Pulmonary artery endothelial cell (primary cell): ENCODE measurements at places on chromosomes 3 and 15. TPM values are rescaled to one million over a fixed set of nuclear protein-coding genes. Genes with fewer than 3 reads are reported as not detected.
A peak's percentile ranks its signal among the peaks of the same experiment; 100 is the strongest.

- no peak for DNase-seq
Measured at GRCh38 chr15:60512937-60513336, 34.0 kb upstream of the ICE2 start.

- DNase-seq, result peak; percentile 52
Measured at GRCh38 chr3:23712656-23713559, 92.8 kb upstream of the UBE2E1 start.

DNA sequence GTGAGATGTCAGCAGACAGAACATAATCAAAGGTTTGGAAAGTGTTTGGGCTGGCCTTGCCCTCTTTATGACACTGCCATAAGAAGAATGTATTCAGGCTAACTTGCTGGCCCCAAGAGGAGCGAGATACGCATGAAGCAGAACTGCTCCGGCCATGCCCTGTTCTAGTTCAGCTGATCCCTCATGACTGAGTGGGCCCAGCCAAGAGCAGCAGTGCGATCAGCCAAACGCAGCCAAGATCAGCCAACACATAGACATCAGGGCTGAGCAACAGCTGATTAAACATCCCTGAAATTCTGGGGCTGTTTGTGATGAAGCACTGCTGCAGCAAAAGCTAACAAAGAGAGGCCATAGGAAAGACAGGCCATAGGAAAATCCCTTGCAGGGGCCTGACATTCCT, 24.1 kb downstream of the POMGNT2 start:
- DNase-seq, result no peak

GRCh38 chr3:23404246-23404645, 201.1 kb downstream of the UBE2E2 start:
- DNase-seq, result peak; percentile 10

GRCh38 chr3:194070634-194071409, 65.1 kb upstream of the HES1 start:
- DNase-seq, result peak; percentile 90

DNA sequence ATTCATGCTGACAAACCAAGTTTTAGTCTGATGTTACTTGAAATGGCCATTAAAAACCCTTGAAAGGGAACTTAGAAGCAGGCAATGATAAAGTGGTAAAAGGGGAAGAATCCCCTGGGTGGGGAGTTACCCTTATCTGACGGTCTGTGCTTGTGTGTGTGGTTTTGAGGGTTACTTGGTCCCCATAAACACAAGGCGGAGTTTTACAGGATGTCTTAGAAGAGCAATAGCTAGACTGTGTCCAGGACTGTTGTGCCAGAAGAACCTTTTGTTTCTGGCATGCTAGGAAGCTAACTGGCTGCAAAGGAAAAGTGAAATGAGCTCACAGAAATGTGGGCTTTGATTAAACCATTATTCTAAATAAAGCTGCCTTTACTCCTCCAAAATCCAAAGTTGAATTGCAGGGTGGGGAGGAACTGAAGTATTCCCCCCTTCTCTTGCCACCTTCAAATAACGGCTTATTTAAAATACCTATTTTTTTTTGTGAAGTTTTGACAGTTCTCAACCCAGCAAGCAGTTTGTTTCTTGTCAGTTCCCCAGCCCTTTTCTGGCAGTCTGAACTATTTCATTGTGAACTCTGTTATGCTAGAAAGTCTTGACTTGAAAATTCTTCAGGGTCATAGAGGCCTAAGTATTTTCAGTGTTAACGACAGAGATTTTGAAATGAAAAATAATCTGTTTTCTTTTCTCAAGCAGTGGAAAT, 443.5 kb downstream of the OTOL1 start:
- DNase-seq, result no peak

GRCh38 chr3:109118584-109118983, 650 bp upstream of the MORC1 start:
- DNase-seq, result no peak

DNA sequence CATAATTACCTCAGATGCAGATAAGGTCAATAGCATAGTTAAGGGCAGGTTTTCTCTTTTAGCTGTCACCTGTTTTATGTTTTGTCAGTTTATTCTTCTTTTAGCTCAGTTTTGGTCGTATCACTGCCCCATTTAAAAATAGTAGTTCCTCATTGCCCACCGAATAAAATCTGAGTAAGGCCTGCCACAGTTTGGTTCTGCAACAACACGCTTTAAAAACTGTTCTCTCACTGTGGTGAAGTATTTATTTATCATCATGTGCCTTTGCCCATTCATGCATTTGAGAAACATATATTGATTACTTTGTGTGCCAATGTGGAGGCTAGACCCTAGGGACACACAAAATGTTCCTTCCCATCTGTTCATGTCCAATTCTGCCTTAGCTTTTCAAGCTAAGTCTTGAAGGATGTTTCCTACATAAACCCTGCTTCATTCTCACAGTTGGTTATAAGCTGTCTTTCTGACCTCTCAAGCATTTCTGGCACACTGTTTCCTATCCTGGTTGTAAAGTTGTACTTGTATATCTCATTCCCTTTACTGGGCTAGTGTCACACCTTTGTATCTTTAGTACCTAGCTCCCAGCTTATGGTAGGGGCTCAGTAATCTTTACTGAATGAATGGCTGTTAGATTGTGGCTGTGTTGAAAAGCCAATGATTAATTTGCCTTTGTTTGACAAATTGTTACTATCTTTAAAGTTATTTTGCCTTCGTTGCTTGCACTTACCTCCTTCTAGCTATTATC, 23.9 kb downstream of the AKAP13 start:
- no peak for DNase-seq

GRCh38 chr3:184126006-184126405, 9.2 kb upstream of the EIF2B5 start:
- no peak for DNase-seq

DNA sequence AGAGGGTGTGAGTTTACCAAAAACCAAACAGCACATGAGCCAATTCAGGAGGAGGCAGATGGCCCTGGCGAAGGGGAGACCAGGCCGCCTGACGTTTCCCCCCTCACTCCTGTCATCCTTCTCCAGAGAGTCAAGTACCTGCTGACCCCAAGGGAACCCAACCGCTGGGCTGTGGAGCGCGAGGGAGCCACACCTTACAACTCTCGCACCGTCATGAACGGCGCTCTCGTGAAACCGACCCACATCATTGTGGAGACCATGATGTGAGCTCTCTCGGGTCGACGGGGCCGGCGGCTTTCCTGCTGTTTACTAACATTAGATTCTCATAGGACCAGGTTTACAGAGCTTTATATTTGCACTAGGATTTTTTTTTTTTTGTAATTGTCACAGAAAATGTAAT, 55.4 kb downstream of the GRIP2 start:
- no peak for DNase-seq

GRCh38 chr3:133548090-133548489, 25.4 kb upstream of the CDV3 start:
- DNase-seq, result no peak

GRCh38 chr3:142976621-142977398, 13.3 kb upstream of the PAQR9 start:
- DNase-seq, result peak; percentile 84

DNA sequence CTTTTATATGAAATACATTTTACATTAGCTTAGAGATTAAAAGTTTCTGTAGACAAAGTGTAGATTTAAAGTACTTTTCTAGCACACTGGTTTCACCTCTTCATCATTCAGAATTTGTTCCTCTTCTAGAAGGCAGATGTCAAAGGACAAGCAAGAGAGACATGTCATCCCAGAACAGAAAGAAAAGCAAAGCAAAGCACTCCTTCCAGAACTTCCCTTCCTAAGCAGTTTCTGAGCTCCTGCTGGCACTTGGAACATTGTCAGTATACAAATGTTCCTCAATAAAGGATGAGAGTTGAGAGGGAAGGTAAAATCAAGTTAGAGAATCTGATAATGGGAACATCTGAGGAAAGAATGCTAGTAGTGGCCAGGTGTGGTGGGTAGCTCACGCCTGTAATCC, 26.2 kb downstream of the TMOD3 start:
- no peak for DNase-seq

DNA sequence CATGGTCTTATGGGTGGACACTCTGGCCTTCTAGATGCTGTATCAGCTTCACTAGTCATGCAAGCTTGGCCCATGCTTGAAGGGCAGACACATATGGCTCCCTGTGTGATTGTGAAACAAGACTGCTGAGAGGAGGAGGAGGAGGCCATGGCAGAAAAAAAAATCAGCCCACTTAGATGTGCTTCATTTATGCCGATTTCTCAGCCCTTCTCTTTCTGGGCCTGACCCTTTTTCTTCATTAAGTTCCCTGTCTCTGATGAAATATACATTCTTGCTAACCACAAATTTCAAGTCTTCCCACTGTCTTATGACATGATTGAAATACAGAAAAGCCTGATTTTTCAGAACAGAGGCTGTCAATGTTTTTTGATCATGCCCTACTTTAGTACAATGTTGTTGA, 213.0 kb upstream of the FEZF2 start:
- DNase-seq, result no peak

- no peak for DNase-seq
Measured at GRCh38 chr3:170044795-170045244, 7.0 kb downstream of the GPR160 start.

GRCh38 chr3:135623558-135623957, 342.0 kb upstream of the PPP2R3A start:
- no peak for DNase-seq

DNA sequence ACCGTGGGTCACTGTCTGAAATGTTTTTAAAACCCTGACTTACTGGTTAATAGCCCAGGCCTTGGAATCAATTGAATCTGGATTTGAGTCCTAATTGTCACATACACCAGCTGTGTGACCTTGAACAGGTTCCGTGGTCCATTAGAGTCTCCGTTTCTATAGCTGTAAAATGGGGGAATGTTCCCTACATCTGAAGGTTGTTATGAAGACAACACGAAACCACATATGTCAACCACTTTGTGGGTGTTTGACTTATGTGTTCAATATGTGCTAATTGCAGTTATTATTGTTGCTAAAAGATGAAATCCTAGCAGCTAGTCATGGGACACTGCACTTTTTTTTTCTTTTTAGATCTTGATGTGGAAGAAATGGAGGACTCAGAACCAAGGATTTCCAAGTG, 35.3 kb downstream of the ZBTB38 start:
- DNase-seq, result no peak

- DNase-seq, result no peak
Measured at GRCh38 chr3:138498991-138499390, 64.6 kb downstream of the ESYT3 start.

- DNase-seq, result no peak
Measured at GRCh38 chr3:155282385-155283091, 10.9 kb downstream of the STRIT1 start.

DNA sequence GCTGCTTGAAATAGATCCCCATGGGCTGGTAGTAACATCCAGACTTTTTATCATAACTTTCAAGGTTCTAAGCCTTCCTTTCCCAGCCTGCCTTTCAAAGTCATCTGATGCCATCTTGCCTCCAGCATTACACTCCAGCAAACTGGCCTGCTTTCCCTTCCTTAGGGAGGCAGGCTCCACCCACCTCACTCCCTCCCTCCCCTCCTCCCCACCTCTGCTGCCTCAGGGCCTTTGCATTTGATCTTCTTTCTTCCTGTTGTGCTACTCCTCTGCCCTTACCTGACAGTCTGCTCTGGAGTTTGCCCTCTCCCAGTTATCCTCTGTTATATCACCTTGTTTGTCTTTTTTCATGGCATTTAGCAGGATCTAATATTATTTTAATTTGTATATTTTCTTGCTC, 319.5 kb downstream of the KCNH8 start:
- DNase-seq, result no peak

CPEB1 gene
- total RNA-seq, result 0.07 TPM in 1 of 2 replicates, not detected in the other

OCA2 gene
- total RNA-seq, result not detected in 2 replicates

CPN2 gene
- not detected in 2 replicates for total RNA-seq

FILIP1L gene
- 21.6 and 35.6 TPM in 2 replicates for total RNA-seq

RASGRP1 gene
- 0.04 and 0.20 TPM in 2 replicates for total RNA-seq

TNNC1 gene
- total RNA-seq, result 0.18 TPM in 1 of 2 replicates, not detected in the other

TMEM158 gene
- total RNA-seq, result 6.1 and 6.3 TPM in 2 replicates

AGBL1 gene
- total RNA-seq, result not detected in 2 replicates

GOLGA8R gene
- 1.1 and 1.3 TPM in 2 replicates for total RNA-seq

SPTBN5 gene
- total RNA-seq, result 3.6 and 12.0 TPM in 2 replicates

HRH1 gene
- total RNA-seq, result 14.6 and 26.5 TPM in 2 replicates

P2RY1 gene
- total RNA-seq, result 2.4 and 3.5 TPM in 2 replicates

FAM107A gene
- total RNA-seq, result 3.8 and 9.6 TPM in 2 replicates
